Fibroblast of skin of scalp (primary cell): ENCODE measurements at places on chromosomes 11 and 22.

- peak; percentile 72 for DNase-seq
Measured at GRCh38 chr11:107017433-107018218, 650 bp downstream of the GUCY1A2 start.

DNA sequence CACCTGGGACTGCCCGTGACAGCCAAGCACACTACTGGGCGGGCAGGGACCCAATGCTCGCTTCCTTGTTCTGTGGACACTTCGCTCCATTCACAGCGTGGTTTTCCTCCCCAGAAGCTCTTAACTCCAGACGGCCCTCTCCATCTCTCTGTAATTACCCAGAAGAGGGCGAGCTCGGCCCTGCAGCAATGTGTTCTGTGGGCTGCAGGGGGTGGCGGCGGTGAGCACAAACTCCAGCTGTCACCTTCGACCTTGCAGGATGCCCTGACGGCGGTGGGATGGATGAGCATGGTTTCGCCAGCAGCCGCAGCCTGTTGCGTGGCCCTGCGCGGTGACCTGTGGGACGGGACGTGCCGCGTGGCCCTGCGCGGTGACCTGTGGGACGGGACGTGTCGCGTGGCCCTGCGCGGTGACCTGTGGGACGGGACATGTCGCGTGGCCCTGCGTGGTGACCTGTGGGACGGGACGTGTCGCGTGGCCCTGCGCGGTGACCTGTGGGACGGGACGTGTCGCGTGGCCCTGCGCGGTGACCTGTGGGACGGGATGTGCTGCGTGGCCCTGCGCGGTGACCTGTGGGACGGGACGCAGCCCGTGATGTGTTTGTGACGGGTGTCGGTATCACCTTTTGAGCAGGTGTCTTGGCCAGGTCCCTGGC, 1204.7 kb downstream of the BRD1 start:
- no peak for DNase-seq

GRCh38 chr11:63375434-63375833, 5.8 kb downstream of the SLC22A9 start:
- no peak for DNase-seq

GRCh38 chr11:98155696-98156095, 865.1 kb upstream of the CNTN5 start:
- DNase-seq: no peak

- peak; percentile 67 for DNase-seq
Measured at GRCh38 chr11:101618709-101619108, 34.9 kb upstream of the TRPC6 start.

GRCh38 chr11:45113807-45114206, 32.6 kb upstream of the PRDM11 start:
- no peak for DNase-seq

DNA sequence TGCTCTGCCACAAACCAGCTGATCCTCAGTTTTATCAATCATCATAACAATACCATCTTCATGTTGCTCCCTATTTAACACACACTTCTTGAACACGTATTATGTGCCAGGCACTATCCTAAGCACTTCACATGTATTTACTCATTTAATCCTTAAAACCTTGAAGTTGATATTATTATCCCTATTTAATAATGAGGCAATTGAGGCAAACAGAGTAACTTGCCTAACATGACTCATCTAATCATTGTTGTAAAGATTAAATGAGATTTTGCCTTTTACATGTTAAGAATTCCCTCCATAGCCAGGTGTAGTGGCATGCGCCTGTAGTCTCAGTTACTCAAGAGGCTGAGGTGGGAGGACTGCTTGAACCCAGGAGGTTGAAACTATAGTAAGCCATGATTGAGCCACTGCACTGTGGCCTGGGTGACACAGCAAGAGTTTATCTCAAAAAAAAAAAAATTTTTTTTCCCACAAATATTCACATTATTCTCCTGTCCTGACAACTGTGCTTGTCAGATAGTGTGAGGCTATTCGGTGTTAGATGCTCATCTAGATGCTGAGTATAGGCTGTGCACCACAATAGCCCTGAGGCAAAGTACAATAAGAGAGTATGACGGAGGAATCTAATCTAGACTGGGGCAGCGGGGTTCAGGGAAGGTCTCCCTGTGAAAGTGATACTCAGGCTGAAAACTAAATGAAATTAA, 13.4 kb downstream of the CKAP5 start:
- DNase-seq: no peak

GRCh38 chr11:70048279-70049024, 29.7 kb upstream of the ANO1 start:
- no peak for DNase-seq

- peak; percentile 88 for DNase-seq
Measured at GRCh38 chr22:40396882-40397281, 26.5 kb downstream of the SGSM3 start.

DNA sequence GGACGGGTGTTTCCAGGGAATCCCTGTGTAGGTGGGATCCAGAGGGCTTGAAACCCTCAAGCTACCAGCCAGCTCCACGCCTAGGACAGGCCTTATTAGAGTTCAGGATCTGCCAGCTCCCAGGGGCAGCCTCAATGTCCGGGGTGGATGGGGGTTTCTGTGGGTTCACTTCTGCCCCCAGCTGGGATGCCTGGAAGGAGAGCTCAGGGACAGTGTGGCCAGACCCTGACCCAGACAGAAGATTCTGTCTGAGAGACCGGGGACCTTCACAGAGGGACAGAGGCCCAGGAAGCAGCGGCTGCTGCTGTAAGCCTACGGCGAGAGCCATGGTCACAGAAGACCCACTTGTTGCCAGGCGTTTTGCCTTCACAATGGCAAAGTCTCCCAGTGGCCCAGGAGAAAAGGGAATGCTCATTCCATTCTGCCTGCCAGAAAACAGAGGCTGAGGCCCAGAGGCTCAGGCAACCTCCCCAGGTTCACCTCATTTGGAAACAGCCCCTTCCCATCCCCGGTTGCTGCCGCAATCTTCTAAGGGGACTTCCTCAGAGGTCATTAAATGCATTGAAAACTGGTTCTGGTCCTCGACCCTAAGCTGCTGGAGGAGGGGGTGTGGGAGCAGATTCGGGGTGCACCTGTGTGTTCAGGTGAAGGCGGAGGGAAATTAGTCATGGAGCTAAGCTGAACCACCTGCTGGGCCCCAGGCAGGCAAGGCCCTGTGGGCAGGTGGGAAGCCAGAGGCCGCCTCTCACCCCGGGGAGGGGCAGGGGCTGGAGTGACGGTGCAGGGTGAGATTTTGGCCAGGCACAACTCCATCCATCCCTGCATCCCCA, 4.9 kb upstream of the KRTAP5-6 start:
- DNase-seq: no peak

DNA sequence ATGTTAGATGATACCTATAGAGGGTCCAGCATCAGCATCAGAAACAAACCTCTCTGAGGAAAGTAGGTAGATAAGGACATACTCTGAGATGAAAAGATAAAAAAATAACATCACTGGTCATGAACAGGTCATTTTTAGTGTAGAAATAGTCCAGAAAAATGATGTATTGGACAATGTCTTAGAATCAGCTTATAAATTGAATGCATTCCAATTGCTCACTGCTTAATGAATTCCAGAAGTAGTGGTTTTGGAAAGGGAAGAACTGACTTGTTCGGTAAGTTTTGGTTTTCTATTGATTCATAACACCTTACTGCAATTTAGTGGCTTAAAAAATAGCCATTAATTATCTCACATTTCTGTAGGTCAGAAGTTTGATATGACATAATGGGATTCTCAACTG, 929.5 kb upstream of the CCDC90B start:
- DNase-seq: no peak

DNA sequence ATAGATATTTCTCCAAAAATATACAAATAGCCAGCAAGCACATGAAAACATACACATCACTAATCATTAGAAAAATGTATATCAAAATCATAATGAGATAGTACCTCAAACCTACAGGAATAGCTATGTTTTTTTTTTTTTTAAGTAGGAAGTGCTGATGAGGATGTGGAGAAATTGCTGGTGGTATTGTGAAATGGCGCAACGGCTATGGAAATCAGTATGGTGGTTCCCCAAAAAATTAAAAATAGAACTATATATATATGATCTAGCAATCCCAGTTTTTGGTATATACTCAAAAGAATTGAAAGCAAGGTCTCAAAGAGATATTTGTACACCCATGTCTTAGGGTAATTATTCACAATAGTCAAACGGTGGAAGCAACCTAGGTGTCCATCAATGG, 46.0 kb upstream of the HIPK3 start:
- no peak for DNase-seq

GRCh38 chr22:32329202-32329645, 28.4 kb upstream of the RFPL3 start:
- DNase-seq: no peak

GRCh38 chr11:124294687-124295086, 19.1 kb downstream of the OR8D1 start:
- DNase-seq: no peak

DNA sequence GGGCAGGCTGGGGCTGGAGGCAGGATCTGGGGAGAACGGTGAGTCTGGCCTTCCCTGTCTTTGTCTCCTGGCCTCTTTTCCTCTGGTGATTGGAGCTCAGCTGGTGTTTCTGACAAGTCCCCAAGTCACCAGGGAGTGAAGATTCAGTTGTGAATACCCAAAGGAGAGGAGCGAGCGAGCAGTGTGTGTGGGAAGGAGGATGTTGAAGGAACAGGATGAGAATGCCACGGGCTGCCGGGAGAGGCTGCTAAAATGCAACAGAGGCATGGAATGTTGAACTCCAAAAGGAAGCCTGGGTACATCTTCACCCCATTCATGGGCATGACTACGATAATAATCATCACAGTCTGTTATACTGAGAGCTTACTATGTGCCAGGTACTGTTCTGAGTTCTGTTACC, 163.3 kb downstream of the CEP164 start:
- no peak for DNase-seq

GRCh38 chr22:41620589-41621098, at the start of gene DESI1:
Gene DESI1, minus strand, starts transcription at chr22:41621043. Its CDS starts 204 bp downstream, at chr22:41620839.
- DNase-seq: peak; percentile 9

DNA sequence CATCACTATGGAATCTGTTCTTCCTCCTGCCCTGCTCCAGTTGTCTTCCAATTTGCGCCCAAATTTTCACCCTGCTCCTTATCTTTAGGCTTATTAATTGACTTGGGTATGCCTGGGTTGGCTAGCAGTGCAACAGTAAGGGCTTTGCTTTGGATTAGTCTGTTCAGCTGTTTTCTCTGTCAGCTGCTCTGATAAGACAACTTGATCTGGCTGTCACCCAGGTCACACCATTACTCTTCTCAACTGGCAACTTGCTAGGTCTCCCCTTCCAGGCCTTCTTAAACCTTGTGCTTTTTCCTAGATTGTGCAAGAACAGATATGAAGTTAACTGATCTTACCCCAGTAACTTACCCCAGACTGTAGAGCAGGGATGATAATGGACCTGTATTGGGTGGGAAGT, 357.8 kb upstream of the LARGE1 start:
- DNase-seq: no peak

DNA sequence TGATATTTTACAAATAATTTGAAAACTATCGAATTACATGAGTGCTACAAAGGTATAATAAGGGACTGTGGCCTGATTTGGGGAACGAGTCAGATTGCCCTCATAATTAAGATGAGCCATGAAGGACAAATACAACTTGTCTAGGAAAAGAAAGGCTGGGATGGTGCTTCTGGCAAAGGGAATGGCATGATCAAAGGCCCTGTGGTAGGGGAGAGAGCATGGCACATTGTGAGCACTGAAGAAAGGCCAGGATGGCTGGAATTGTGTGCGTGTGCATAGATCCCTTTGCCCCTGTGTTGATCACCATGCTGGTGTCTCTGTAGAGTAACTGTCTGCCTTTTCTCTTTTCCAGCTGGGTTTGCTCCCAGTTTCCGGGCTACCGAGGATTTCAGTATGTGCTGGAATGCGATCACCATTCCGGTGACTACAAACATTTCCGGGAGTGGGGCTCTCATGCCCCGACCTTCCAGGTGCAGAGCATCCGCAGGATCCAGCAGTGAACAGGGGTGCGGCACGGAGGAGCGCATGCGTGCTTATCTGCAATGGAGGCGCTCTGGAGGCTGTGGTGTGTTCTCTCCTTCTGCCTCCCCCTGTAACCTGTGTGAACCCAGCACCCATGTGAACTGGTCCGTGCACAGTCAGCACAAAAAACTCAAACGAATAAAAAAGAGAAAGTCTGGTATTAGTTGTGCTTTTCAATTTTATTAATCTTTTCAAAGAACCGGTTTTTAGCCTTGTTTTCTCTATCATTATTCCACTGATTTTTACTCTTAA, 8.4 kb downstream of the CRYBA4 start:
- DNase-seq: no peak

DNA sequence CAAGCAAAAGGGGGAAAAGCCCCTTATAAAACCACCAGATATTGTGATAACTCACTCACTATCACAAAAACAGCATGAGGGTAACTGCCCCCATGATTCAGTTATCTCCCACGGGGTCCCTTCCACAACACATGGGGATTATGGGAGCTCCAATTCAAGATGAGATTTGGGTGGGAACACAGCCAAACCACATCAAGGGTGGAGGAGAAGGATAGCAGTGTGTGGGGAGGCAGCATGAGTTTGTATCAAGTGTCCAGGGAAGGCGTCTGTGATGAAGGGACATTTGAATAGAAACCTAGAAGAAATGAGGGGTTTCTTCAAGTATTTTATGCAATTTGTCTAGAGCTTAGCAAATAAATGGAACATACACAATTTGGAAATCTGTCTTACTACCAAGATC, 98.2 kb downstream of the SLC1A2 start:
- no peak for DNase-seq

- DNase-seq: peak; percentile 68
Measured at GRCh38 chr11:23284631-23285030, 424.4 kb upstream of the CCDC179 start.

DNA sequence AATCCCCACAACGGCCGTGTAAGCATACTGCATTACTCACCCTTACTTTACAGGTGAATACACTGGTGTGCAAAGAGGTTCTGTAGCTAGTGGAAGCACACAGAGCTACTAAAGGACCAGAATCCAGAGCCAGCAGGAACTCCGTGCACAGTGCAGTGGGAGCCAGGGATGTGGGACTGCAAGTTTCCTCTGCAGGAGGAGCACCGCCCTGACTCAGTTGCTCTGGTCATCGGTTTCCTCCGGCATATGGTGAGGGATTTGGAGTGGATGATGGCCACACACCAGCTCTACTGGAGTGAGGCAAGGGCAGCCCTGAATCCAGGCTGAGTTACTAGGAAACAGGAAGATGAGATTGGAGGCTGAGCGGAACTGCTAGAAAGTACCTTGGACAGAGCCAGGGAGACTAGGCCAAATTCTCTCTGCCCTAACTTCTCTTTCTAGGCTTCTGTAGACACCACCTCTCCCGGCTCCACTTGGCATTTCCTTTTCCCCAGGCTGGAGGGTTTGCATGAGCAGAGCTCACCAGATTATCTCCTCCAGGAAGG, 18.2 kb upstream of the C22orf42 start:
- peak; percentile 2 for DNase-seq

DNA sequence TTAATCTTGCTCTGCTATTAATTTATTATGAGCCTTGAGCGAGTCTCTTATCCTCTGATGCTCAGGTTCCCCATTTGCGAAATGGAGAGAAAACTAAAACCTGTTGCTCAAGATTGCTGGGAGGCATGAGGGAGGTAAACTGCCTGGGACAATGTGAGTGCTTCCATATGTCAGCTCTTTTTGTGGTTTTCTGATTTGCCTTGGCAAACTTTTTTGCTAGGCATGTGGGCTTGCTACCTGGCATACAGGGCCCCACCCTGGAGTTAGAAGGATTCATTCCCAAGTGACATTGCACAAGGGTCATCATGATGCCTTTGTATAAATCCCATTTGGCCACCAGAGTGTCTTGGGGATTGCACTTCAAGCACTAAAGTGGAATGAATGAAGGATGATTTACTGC, 22.4 kb downstream of the TSPAN18 start:
- DNase-seq: peak; percentile 56

GRCh38 chr11:64122411-64123410, 43.2 kb downstream of the MACROD1 start:
- DNase-seq: no peak

- DNase-seq: peak; percentile 54
Measured at GRCh38 chr11:57597916-57598830, 688 bp downstream of the SERPING1 start.

GRCh38 chr11:15161790-15162189, 47.1 kb downstream of the INSC start:
- no peak for DNase-seq
